ENCODE measurements at places on chromosomes 2 and 18.

DNA sequence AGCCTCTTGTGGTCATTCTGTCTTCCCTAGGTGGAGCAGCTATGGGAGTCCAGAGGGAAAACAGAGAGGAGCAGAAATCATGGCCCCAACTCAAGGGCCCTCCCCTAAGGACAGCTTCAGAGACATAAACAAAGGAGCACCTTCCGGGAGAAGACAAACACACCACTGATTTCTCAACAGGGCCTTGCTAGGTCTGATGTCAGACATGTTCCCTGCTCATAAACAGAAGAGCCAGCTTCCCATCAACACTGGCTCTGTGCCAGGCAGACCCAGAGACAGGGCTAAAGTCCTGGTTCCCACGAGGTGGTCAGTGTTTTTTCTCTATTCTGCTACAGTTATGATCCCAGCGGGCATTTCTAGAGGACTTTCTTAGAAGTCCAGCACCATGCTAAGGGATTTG is 19.3 kb downstream of the CXCR2 start:
- DNase-seq = no peak

- no peak for DNase-seq
These were observed 14.6 kb upstream of the LAPTM4A start for GRCh38 chr2:20065885-20066602.

- DNase-seq = no peak
These were observed 125.3 kb downstream of the PIK3C3 start for GRCh38 chr18:42080340-42080739.

GRCh38 chr2:195392446-195393336 is 264.3 kb upstream of the SLC39A10 start:
- no peak for DNase-seq

GRCh38 chr2:202102425-202103000 is 29.5 kb downstream of the KIAA2012 start:
- no peak for DNase-seq

GRCh38 chr18:77052983-77053309 is 79.6 kb downstream of the MBP start:
- peak; percentile 30 for DNase-seq

GRCh38 chr2:164917296-164917903 is 37.9 kb downstream of the SLC38A11 start:
- DNase-seq = no peak

DNA sequence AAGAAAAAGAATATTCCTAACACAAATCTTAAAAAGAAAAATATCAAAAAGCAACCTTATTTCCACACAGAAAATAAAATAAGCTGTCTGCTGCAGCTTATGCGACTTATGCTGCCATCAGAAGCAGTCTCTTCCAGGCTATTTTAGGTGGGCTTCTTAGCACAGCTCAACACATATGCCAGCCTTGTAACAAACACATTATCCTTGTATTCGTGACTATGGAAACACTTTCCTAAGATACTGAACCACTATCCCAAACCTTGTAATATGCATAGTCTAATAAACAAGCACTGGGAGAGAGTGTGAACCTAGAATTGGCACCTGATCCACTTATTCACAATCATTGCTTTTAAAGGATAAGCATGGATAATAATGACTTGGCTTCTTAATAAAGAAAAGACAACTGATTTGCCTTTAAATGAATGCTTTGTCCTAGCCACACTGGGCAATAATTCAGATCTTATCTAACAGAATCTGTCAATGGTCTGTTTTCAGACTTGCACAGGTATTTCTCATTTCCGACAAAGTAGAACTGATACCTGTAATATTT is 40.0 kb upstream of the RNU4ATAC start:
- no peak for DNase-seq

DNA sequence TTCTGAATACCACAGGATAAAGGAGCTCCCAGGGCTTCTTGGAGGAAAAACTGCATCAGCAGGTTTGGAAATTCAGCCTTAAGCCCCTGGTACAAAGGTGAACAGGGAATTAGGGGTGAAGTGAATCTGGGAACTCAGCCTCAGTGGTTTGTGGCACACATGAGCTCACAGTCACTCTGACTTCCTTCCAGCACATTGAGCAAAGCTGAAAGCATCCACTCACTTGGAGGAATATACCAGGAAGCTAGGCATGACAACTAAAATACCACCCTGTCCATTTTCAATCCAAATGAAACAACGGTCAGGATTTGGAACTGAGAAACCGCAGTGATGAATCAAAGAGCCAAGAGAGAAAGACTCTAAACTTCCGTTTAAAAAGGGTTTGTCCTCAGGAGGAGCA is 216.1 kb downstream of the ICOS start:
- DNase-seq = no peak

- no peak for DNase-seq
These were observed 164.5 kb upstream of the NCK2 start for GRCh38 chr2:105580216-105580615.

DNA sequence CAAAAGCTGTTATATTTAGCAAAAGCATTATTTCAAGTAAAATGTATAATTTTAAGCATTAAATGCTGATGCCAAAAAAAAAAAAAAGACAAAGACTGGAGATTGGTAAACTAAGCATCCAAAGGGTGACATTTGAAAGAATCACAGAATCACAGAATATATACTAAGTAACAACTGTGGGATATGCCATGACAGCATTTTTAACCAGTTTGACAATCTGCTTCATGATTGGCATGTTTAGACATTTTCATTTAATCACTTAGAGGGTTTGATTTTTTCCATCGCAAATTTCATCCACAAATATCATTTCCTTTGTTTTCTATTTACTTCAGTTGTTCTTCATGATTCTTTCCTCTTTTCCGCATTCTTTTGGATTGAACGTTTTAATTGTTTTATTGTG is 66.9 kb upstream of the TMEM18 start:
- no peak for DNase-seq

DNA sequence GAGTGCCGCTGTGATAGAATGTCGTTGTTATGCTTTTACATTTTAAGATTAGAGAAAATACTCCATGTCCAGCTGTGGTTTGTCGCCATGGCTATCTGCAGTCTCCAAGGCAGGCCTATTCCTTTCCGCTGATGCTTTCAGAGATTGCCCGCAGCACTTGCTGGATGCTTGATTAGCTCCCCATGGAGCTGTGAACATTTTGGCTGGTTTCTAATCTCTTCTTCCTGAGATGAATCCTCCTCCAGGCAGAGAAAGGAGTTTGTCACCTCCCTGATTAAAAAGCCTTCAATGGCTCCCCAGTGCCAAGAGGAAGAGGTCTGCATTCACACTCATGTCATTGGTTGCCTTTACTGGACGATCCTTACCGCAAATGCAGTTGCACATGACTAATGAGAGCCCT is 32.6 kb upstream of the LPIN1 start:
- no peak for DNase-seq

- DNase-seq = no peak
These were observed 27.4 kb upstream of the EIF2AK3 start for GRCh38 chr2:88654714-88655113.

- no peak for DNase-seq
These were observed 8.6 kb upstream of the HAAO start for GRCh38 chr2:42800981-42801380.

GRCh38 chr18:74328206-74328605 is 12.6 kb downstream of the C18orf63 start:
- no peak for DNase-seq

DNA sequence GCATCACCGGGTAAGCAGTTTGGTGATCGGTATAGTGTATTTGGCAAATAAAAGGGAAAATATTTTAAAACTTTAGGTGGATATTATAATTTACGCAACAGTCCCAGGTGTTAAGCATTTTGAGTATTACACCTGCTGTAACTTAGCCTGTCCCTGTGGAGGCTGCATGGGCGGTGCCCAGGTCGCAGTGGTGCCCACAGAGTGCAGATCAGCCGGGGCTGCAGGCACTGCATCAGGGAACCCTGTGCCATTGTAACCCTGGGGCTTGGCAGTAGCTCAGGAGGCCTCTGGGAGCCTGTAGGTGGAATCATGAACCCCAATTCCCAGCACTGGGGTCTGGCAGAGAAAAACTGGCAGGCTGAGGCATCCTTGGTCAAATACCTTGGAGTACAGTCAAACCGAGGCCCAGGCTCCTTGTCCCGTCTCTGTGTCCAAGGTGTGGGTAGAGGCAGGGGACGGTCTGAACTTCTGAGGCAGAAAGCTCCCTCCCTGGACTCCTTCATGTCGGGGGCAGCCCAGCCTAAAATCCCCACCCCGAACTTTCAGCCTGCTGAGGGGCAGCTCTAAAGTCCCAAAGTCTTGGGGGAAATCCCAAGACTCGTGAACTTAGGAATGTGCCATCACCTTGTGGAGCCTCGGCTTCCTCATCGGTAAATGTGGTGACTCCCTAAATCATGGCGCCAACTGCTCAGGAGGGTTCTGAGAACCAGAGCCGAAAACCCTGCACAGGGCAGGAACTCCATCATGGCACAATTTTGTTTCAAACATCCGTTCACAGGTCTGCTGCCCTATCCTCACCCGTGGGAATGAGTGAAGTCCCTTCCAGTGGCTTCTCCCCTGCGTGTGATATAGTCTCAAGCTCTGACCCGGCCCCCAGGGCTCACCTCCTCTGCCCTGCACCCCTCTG is 85.7 kb downstream of the INHBB start:
- DNase-seq = no peak
